ENCODE measurements at places on chromosomes 12 and 14. TPM values are rescaled to one million over a fixed set of nuclear protein-coding genes. Genes with fewer than 3 reads are reported as not detected.

MDM2 gene
- total RNA-seq = 191 TPM

IFT43 gene
- 10.4 TPM for total RNA-seq

ERP27 gene
- total RNA-seq = 4.0 TPM

RNASE1 gene
- total RNA-seq = not detected

KLRB1 gene
- total RNA-seq = 3.0 TPM

TAS2R50 gene
- 1.2 TPM for total RNA-seq

DNA sequence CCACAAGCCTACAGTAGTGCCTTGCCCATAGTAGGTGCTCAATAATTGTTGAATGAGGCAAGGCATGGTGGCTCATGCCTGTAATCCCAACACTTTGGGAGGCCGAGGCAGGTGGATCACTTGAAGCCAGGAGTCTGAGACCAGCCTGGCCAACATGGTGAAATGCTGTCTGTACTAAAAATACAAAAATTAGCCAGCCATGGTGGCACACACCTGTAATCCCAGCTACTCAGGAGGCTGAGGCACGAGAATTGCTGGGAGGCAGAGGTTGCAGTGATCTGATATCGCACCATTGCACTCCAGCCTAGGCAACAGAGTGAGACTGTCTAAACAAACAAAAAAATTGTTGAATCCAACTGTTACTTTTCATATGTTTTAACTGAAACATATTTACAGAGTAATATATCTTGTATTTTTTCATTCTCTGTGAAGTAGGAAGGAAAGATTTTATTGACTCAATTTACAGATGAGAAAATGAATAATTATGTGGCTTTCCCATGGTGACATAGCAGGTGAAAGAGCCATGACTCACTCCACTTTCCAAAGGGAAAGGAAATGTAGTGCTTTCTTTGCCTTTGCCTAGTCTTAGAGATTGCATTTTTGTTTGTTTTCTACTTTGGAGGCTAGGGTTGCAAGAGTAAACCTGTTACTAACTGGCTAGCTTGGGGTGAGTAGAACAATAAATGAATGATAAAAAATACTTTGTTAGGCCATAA lies 95.4 kb upstream of the SLC38A4 start:
- DNase-seq = no peak
- no peaks in the 10 kb centered on the region for H3K4me1 ChIP-seq
- no peak overlapping the region for H3K27ac ChIP-seq
- H3K4me3 ChIP-seq = no peak overlapping the region
- H3K27me3 ChIP-seq = peaks cover 15% of the 10 kb centered on the region

DNA sequence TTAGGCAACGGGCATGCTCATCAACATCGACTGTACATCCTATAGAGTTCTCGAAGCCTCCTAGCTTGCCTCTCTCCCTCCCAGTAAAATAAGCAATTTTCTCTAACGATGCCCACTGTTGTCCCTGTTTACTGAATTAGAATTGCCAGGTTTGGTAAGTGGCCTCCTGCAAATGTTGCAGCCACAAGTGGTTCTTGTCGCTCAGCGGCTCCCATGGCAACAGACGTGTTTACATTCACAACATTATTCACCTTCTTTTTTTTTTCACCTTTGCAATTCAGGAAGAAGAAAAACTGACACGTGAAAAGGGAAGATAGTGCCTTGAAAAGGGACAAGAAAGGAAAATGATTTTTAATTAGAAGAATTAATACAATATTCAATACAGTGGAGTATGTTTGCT lies 100.9 kb upstream of the PKP2 start:
- no peaks in the 10 kb centered on the region for H3K36me3 ChIP-seq
- DNase-seq = no peak
- no peaks in the 10 kb centered on the region for H3K4me1 ChIP-seq
- no peaks in the 10 kb centered on the region for H3K27me3 ChIP-seq
- H3K4me3 ChIP-seq = no peak overlapping the region

GRCh38 chr14:95697764-95698163 lies 11.5 kb downstream of the TCL1B start:
- no peaks in the 10 kb centered on the region for H3K36me3 ChIP-seq
- H3K27ac ChIP-seq = no peak overlapping the region
- DNase-seq = no peak
- no peak overlapping the region for H3K4me3 ChIP-seq
- H3K4me1 ChIP-seq = peaks cover 9% of the 10 kb centered on the region
- peaks cover 47% of the 10 kb centered on the region for H3K27me3 ChIP-seq

- H3K4me3 ChIP-seq = no peak overlapping the region
- no peaks in the 10 kb centered on the region for H3K27me3 ChIP-seq
- no peak for DNase-seq
- no peaks in the 10 kb centered on the region for H3K36me3 ChIP-seq
- no peak overlapping the region for H3K27ac ChIP-seq
These were observed 79.1 kb downstream of the CHGA start for GRCh38 chr14:93002049-93002448.

- H3K4me3 ChIP-seq = no peak overlapping the region
- H3K36me3 ChIP-seq = peaks cover 13% of the 10 kb centered on the region
- H3K27ac ChIP-seq = no peak overlapping the region
- no peaks in the 10 kb centered on the region for H3K27me3 ChIP-seq
- DNase-seq = no peak
- H3K4me1 ChIP-seq = no peaks in the 10 kb centered on the region
These were observed 164.4 kb upstream of the ALG10B start for GRCh38 chr12:38151991-38152700.

DNA sequence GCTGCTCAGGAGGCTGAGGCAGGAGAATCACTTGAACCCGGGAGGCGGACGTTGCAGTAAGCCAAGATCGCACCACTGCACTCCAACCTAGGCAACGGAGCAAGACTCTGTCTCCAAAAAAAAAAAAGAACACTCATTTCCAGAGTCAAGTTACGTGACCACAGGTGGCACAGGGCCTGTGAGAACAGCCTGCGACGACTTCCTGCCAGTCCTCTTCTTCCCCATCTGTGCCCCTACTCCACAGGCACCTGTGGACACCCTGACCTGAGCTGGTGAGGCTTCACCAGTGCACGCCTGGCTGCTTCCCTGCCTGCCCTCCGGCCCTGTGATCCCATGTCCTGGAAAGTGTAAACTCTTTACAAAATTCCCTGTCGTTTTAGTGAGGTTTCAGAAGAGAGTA lies 77.7 kb downstream of the PPP2R5C start:
- DNase-seq = peak; percentile 68
- H3K36me3 ChIP-seq = peaks cover 9% of the 10 kb centered on the region
- H3K4me3 ChIP-seq = peak overlapping the region; percentile 77
- peaks cover 97% of the 10 kb centered on the region for H3K4me1 ChIP-seq
- no peaks in the 10 kb centered on the region for H3K27me3 ChIP-seq
- H3K27ac ChIP-seq = peak overlapping the region; percentile 90

- no peaks in the 10 kb centered on the region for H3K4me1 ChIP-seq
- H3K27me3 ChIP-seq = no peaks in the 10 kb centered on the region
- no peak overlapping the region for H3K4me3 ChIP-seq
- DNase-seq = no peak
- H3K36me3 ChIP-seq = peaks cover 2% of the 10 kb centered on the region
These were observed 169.2 kb downstream of the TMTC2 start for GRCh38 chr12:82855872-82856271.

- peaks cover 4% of the 10 kb centered on the region for H3K4me1 ChIP-seq
- no peak overlapping the region for H3K4me3 ChIP-seq
- H3K27me3 ChIP-seq = no peaks in the 10 kb centered on the region
- no peak for DNase-seq
These were observed 98.7 kb downstream of the INSM2 start for GRCh38 chr14:35632676-35633075.

DNA sequence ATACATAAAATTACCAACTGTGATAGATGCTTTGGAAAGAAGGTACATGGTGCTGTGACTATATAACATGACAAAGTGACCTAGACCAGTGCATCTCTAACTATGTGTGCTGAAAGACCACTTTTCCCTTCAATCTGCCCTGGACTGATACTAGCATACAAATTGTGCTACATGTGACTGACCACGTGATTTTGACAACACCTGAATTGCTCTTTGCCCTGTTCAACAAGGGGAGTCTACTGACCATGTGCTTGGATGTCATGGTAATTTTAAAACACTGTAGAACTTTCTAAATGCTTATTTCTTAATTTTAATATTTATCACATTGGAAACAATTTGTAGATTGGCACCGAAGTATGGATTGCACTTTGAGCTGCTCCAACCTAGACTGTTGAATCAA lies 142.4 kb downstream of the CAND1 start:
- DNase-seq = no peak
- no peaks in the 10 kb centered on the region for H3K27me3 ChIP-seq
- H3K36me3 ChIP-seq = peaks cover 2% of the 10 kb centered on the region
- H3K27ac ChIP-seq = no peak overlapping the region

DNA sequence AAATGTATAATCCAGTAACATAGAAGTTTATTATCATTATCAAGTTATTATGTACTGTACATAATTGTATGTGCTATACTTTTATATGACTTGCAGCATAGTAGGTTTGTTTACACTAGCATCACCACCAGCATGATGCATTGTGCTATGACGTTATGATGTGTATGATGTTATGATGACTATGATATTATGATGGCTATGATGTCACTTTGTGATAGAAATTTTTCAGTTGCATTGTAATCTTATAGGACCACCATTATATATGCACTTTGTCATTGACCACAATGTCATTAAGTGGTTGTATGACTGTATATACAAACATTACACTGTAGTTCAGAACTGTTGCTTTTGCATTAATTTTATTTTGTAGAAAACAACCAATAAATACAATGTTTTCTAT lies 173.4 kb downstream of the PPFIA2 start:
- H3K27me3 ChIP-seq = no peaks in the 10 kb centered on the region
- DNase-seq = no peak
- H3K4me3 ChIP-seq = no peak overlapping the region
- H3K36me3 ChIP-seq = no peaks in the 10 kb centered on the region

DNA sequence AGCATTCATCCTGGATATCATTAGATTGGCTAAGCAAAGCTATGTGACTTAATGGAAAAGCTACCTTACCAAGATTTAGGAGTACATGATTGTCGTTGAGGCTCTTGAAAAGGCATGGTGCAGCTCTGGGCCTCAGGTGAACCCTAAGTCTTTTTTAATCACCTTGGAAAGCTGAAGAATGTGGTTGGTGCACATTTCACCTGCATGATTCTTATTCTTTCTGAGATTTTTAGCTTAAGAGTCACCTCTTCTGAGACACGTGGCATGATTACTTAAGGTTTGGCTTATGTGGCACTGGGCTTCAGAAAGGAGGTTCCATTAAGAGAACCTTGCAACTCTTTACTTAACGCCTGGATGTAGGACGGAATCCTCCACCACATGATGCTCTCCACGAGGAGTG lies 498.5 kb downstream of the TMEM117 start:
- no peak overlapping the region for H3K27ac ChIP-seq
- H3K4me3 ChIP-seq = no peak overlapping the region
- no peak for DNase-seq
- H3K4me1 ChIP-seq = no peaks in the 10 kb centered on the region
- peaks cover 3% of the 10 kb centered on the region for H3K36me3 ChIP-seq

- H3K36me3 ChIP-seq = no peaks in the 10 kb centered on the region
- H3K4me1 ChIP-seq = no peaks in the 10 kb centered on the region
- H3K27ac ChIP-seq = no peak overlapping the region
- no peak for DNase-seq
- H3K4me3 ChIP-seq = no peak overlapping the region
These were observed 406.4 kb downstream of the SNAPC1 start for GRCh38 chr14:62168564-62169155.

DNA sequence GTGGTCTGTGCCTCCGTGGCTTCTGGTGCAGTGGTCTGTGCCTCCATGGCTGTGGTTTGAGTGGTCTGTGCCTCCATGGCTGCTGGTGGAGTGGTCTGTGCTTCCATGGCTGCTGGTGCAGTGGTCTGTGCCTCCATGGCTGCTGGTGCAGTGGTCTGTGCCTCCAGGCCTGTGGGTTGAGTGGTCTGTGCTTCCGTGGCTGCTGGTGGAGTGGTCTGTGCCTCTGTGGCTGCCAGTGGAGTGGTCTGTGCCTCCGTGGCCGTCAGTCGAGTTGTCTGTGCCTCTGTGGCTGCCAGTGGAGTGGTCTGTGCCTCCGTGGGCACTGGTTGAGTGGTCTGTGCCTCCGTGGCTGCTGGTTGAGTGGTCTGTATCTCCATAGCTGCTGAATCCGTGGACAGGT lies 10.1 kb downstream of the SELPLG start:
- H3K36me3 ChIP-seq = peaks cover 34% of the 10 kb centered on the region
- no peak for DNase-seq
- H3K27me3 ChIP-seq = no peaks in the 10 kb centered on the region
- peaks cover 59% of the 10 kb centered on the region for H3K4me1 ChIP-seq
- no peak overlapping the region for H3K4me3 ChIP-seq

GRCh38 chr12:13631873-13632272 lies 349.5 kb downstream of the GRIN2B start:
- peaks cover 7% of the 10 kb centered on the region for H3K27me3 ChIP-seq
- no peak overlapping the region for H3K27ac ChIP-seq
- no peaks in the 10 kb centered on the region for H3K4me1 ChIP-seq
- H3K4me3 ChIP-seq = no peak overlapping the region
- no peaks in the 10 kb centered on the region for H3K36me3 ChIP-seq
- no peak for DNase-seq

DNA sequence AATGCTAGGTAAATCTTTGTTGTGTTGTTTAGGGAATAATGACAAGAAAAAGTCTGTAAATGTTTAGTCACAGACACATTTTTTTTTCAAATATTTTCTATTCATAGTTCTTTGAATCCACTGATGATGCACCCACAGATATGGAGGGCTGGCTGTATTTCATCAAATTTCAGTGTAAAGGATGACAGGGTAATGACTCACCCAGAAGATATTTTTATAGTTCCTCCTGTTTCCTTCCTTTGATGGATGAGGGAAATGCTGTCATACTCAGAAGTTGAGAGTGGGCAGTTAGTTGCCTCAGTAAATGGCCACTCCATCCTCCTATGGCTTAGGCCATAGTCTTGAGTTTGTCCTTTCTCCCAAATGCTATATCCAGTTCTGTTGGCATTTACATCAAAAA lies 76.9 kb upstream of the REP15 start:
- H3K4me1 ChIP-seq = peaks cover 17% of the 10 kb centered on the region
- peak; percentile 9 for DNase-seq
- H3K36me3 ChIP-seq = no peaks in the 10 kb centered on the region
- H3K4me3 ChIP-seq = no peak overlapping the region
- no peak overlapping the region for H3K27ac ChIP-seq

DNA sequence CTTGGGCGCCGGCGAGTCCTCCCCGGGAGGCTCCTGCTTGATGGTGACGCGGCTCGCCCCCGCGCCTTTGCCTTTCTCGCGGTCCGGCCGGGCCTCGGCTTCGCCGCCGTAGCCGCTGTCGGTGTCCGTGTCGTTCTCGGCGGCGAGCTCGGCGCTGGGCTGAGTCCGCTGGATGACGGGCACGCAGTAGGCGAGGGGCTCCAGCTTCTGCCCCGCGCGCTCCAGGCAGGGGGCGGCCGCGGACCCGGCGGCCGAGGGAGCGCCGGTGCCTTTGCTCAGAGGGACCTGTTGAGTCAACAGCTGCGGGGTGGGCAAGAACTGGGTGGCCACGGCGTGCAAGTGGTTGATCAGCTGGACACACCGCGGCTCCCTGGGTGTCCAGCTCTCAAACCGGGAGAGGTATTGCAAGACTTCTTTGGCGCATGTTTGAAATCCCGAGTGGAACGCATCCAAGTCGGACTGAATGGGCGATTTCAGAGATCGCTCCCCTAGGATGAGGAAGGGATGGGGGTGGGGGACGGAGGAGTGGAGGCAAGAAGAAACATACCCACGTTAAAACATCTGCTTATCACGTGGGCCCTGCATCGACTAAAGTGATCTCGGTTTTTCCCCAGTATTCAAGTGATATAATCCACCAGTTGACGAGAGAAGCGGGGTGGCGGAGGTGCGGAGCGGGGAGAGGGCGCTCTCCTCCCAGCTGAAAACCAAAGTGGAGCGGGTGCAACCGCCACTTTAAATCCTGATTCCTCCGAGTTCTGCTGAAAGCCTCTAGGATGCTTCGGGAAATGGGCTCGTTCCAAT lies 2.0 kb downstream of the BHLHE41 start:
- H3K4me1 ChIP-seq = peaks cover 43% of the 10 kb centered on the region
- peak; percentile 42 for DNase-seq

Data from activated T-cell treated with anti-CD3 and anti-CD28 coated beads, Interleukin-2, amount 50 U/mL, for 72 hours (primary cell).